ENCODE measurements at places on chromosomes 2 and 18.

DNA sequence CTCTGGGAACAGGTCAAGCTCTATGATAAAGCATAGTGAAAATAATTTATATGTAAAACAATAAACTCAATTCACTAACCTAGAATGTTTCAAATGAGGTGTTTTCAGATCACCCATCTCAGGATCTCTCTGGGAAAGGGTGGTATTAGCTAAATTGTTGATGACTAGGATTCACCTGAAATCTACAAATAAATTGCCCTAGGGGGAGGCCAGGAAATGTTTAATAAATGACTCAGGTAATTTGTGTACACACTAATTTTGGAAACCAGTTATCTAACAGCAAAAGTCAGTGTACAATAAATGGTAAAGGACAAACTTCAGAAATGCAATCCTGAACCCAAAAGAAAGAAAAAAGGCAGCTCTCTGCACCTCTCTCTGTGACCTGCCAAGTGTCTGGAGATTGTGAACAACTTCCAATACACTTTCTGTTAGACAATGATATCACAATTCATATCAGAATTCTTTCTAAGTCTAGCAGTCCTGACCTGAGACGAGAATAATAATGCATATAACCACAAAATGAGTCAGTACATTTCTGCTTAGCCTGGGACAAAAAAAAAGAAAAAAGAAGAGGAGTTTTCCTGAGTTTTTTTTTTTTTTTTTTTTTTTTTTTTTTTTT lies 760.0 kb downstream of the EPHA4 start:
- DNase-seq = no peak

DNA sequence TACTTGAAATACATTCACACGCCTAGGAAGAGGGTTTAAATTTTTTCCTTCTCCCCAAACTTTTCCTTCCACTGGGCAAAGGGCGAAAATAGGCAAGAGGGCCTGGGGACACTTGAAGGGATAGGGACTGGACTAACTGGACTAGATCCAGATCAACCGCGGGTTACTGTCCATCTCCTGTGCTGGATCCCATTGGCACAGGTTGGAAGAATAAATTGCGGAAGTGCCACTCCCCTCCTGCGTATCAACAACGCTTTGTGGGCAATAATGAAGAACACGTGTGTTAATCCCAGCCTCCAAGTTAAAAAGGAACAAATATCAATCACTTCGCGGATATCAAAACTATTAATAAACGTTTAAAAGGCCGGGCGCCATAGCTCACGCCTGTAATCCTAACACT lies 1.7 kb upstream of the FZD5 start:
- no peak for DNase-seq

DNA sequence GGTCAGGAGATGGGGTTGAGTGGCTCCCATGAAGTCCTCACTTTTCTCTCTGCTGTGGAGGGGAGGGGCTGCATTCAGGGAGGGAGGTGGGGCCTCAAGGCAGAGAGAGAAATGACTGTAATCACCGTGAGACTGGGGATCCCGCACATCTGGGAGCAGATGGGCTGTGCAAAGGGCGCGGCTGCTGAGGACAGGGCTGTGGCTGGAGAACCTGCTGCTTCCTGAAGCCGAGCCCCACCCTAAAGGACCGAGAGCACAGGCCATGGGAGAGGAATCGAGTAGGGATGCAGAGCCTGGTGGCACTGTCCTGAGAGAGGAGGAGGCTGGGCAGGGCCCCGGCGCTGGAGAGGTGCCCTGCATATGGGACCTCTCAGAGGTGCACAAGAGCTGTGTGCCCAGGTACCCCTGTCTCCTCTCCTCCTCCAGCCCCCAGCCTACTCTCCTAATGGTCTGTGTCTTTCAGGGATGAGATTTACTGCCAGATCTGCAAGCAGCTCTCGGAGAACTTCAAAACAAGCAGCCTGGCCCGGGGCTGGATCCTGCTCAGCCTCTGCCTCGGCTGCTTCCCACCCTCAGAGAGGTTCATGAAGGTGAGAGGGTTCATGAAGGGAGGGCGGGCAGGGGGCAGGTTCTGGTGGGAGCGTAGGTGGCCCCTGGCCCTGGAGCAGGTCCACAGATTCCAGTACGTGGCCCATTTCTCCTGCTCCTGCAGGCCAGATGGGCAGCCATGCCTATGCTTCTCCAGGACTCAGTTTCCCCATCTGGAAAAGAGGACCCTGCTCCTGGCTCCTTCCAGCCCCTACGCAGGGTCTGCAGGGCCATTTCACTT lies 25.9 kb upstream of the GPR17 start:
- no peak for DNase-seq

DNA sequence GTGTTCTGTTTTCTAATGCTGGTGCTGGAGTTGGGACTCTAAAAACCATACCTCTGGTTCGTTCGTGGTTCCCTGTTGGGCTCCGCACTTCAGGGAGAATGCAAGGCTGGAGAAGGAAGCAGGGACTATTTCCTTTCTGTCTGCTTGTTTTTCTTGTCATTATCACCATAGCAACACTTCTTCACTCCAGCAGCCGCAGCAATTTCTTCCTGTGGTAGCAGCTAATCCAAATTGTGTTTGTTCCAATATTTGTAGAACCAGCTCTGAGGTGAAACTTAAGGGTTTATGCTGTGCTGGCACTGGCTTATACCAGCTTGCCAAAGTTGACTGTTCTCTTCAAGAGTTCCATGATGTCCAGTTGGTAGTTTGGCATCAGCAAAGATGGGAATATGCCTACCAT lies 301.4 kb upstream of the SYT4 start:
- no peak for DNase-seq

DNA sequence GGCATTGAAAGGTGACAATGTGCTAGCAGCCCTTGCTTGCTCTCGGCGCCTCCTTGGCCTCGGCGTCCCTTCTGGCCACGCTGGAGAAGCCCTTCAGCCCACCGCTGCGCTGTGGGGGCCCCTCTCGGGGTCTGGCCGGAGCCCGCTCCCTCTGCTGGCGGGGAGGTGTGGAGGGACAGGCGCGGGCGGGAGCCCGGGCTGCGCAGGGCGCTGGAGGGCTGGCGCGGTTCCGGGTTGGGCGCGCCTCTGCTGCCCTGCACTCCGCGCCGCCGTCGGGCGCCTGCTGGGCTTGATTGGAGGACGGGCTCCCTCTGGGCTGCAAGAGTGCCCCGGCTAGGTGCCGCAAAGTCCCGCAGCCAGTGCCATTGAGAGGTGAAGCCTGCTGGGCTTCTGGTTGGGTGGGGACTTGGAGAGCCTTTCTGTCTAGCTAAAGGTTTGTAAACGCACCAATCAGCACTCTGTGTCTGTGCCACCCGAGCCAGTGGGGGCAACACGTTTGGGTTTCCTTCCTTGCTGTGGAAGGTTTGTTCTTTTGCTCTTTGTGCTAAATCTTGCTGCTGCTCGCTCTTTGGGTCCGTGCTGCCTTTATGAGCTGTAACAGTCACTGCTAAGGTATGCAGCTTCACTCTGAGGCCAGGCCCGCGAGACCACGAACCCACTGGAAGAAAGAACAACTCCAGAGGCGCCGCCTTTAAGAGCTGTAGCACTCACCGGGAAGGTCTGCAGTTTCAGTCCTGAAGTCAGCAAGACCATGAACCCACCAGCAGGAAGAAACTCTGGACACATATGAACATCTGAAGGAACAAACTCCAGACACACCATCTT lies 14.8 kb upstream of the IMP4 start:
- DNase-seq = no peak

- DNase-seq = no peak
These were observed 141.5 kb upstream of the FIGN start for GRCh38 chr2:163877316-163877715.

GRCh38 chr2:216696751-216697560 lies 1.6 kb upstream of the IGFBP5 start:
- no peak for DNase-seq

DNA sequence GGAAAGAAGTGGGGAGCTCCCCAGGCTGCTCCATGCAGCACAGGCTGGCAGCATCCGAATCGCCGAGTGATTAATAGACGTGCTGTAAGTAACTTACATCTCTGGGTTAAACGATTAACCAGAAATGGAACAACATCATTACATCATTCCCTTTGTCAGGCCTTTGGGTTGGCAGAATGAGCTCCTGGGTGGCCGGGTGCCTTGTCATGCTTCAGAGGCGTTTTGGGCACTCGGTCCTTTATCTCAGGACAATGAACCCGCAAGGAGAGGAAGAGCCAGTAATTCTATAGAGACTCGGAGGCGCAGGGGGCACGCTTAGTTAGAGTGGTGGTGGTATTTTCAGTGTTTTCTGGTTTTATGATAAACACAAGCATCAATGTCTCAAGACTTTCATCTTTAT lies 146.9 kb upstream of the TPO start:
- no peak for DNase-seq

GRCh38 chr2:197332641-197333040 lies 22.1 kb upstream of the ANKRD44 start:
- no peak for DNase-seq

DNA sequence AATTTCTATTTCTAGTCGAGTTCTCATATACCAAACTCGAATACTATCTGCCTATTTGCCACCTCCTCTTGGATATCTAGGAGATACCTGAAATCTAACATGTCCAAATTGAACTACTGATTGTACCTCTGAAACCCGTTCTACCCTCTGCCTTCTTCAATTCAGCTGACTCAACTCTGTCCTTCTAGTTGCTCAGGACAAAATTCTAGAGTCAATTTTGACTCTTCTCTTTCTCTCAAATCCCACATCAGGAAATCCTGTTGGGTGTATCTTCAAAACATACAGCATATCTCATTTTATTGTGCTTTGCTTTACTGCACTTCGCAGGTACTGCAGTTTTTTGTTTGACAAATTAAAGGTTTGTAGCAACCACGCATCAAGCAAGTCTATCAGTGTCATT lies 137.8 kb downstream of the ZAP70 start:
- no peak for DNase-seq

GRCh38 chr2:49934481-49934880 lies 780.2 kb upstream of the FSHR start:
- no peak for DNase-seq

GRCh38 chr2:105732955-105733607 lies 11.6 kb upstream of the NCK2 start:
- DNase-seq = no peak

DNA sequence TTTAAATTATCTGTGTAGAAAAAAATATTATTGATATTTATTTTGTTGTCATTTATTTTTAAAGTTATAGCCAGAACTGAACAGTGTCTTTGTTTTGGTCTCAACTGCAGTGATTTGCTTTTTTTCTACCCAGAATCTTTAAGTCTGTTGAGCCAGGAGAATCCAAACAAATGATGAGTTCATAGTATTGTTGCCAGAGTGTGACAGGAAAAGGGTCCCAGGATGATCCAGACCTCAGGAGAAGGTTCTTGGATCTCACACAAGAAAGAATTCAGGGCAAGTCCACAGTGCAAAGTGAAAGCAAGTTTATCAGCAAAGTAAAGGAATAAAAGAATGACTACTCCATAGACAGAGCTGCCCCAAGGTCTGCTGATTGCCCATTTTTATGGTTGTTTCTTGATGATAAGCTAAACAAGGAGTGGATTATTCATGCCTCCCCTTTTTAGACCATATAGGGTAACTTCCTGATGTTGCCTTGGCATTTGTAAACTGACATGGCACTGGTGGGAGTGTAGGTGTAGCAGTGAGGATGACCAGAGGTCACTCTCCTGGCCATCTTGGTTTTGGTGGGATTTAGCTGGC lies 127.1 kb downstream of the AGPS start:
- DNase-seq = no peak

- DNase-seq = no peak
These were observed 19.0 kb upstream of the CCNYL1 start for GRCh38 chr2:207692206-207693065.

- no peak for DNase-seq
These were observed 97.7 kb upstream of the ACAA2 start for GRCh38 chr18:49910986-49911385.

GRCh38 chr18:50633992-50634391 lies 74.1 kb downstream of the MAPK4 start:
- no peak for DNase-seq

- no peak for DNase-seq
These were observed 138.7 kb upstream of the AQP4 start for GRCh38 chr18:27004056-27004829.

All from cortex of kidney (tissue), 1 donor.